ENCODE measurements at places on chromosomes 3 and 15.

DNA sequence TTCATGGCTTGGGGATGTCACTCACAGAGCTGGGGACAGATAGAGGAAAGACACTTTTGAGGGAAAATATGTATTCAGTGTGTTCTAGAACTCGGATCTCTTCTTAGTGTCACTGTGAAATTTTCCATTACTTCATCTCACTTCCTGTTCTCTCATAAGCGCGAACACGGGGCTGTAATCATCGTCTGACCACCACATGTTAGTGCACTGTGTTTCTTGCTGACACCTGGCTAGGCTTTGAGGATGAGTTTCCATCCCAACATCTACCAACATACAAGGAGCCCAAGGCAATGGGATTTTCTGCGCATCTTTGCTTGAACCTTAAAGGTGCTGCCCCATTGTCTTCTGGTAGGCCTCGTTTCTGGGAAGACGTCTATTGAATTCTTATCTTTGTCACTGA, 84.0 kb downstream of the LIPC start:
- no peak for DNase-seq

- DNase-seq, result no peak
These were observed 171.0 kb downstream of the FNDC3B start for GRCh38 chr3:172210355-172210754.

- no peak for DNase-seq
These were observed 14.9 kb upstream of the TMCC1 start for GRCh38 chr3:129908417-129908816.

DNA sequence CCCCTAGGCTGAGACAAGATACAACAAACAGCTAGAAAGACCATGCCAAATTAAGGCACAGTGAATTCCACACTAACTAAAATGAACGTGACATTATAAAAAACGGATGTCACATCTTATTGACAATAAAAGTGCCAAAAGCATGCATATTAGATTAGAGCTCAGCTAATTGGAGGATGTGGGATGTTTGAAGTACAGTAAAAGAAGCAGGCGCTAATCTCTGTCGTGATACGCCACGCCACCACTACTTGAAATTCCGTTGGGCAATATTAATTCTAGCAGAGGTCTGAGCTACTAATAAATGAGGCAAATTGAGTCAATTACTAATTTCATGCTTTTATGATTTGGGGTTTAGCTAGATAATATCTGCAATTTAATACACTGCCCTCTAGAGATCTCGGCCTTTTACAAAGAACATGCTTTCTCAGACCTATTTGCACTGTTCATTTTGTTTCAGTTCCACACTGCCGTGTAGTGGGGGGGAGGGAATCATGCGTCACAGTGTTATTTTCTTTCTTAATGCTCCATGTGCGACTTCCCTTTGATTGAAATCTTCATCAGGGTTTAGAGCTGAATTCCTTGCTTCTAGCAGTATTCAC, 52.9 kb upstream of the ROBO2 start:
- DNase-seq, result no peak

DNA sequence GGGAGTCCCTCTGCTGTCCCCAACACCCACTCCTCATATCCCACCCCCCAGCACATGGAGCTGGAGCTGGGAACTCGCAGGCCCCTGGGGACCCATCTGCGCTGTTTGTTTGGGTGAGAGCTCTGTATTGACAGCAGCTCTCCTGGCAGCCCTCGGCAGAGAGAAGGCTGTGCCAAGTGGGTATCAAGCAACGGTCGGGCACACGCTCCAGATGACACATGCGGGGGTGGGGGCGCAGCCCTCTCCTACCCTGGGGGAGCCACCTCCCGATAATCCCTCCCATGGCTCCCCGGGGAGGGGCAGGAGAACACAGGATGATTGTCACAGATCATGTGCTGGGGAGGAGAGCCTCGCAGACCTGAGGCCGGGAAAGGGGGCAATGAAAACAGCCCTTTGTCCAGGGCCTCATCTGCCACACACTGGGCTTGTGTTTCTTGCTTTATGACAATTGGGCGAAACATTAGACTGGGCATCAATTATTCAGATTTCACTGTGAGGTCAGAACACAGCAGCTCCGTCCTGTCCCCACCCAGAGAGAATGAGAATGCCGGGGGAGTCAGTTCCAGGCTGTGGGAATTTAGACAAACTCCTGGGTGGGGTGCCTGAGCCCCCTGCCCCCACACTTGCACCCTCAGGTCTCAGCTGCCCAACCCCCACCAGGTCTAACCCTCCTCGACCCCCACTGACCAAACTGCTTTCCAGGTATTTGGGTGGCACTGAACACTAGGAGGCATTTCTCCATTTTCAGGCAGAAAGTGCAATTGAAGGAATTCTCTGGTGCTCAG, 46.4 kb upstream of the KLF13 start:
- DNase-seq, result no peak

- no peak for DNase-seq
These were observed 189.2 kb downstream of the USP13 start for GRCh38 chr3:179842061-179842460.

- DNase-seq, result peak; percentile 15
These were observed at the start of gene SEMA6D for GRCh38 chr15:47717036-47717612. SEMA6D (plus strand) TSS chr15:47717505; CDS start chr15:47759799, 42,294 bp downstream.

DNA sequence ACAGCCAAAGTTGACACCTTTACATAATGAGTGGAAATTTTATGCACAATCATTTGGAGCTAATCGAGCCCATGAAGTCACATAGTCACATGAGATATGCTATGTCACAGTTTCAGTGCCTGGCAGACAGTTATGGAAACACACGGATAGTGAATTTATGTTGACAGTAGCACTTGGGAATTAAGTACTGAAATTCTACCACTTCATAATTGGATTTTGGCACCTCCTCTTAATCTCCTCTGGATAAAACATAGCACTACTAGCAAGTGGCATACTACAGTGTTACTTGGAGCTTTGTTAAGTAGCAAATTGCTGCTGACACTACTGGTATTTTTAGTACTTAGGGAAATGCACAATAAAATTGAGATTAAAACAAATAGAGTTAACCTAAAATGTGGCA, 1679.4 kb downstream of the OTOL1 start:
- DNase-seq, result no peak

DNA sequence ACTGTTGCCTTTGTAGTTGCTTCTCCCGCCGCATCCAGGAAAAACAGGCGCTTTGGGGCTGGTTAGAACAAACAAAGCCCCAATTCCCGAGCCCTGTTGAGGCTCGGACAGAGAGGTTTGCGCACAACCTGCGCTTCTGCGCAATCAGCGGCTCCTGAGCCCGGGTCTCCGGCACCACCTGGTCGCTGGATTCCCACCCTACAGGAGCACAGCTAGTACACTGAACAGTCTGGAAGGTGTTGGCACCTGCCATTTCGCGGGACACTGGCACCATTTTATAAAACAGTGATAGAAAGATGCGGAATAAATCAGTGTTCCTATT, 13.8 kb downstream of the ZIC4 start:
- no peak for DNase-seq

DNA sequence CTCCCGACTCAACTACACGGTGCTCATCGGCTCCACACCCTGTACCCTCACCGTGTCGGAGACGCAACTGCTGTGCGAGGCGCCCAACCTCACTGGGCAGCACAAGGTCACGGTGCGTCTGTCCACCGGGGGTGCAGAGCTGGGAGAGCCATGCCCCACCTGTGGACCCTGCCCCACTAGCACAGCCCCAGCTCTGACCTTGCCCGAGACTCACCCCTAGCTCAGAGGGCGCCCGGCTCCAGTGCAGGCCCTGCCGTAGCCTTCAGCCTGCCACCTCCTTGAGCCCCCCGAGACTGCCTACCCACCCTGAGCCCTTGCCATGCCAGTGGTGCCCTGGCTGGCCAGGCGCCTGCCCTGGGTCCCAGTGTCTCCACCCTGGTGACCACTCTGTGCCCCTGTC, 34.9 kb downstream of the PLXNA1 start:
- no peak for DNase-seq

All from GM12891 (cell line).